ENCODE measurements at places on chromosomes 3 and 15. TPM values are rescaled to one million over a fixed set of nuclear protein-coding genes. Genes with fewer than 3 reads are reported as not detected.

GRCh38 chr15:42800731-42801474, 64.0 kb upstream of the CDAN1 start:
- H3K27me3 ChIP-seq: no peaks in the 10 kb centered on the region
- H3K4me1 ChIP-seq: no peaks in the 10 kb centered on the region
- no peak overlapping the region for H3K4me3 ChIP-seq
- no peak for DNase-seq
- no peaks in the 10 kb centered on the region for H3K36me3 ChIP-seq
- no peak overlapping the region for H3K27ac ChIP-seq

- DNase-seq: no peak
- no peak overlapping the region for H3K27ac ChIP-seq
- no peaks in the 10 kb centered on the region for H3K27me3 ChIP-seq
- H3K4me1 ChIP-seq: no peaks in the 10 kb centered on the region
- no peaks in the 10 kb centered on the region for H3K36me3 ChIP-seq
Observed at GRCh38 chr3:129195731-129196256, 12.1 kb upstream of the CNBP start.

CYP8B1 gene
- total RNA-seq: not detected

DNA sequence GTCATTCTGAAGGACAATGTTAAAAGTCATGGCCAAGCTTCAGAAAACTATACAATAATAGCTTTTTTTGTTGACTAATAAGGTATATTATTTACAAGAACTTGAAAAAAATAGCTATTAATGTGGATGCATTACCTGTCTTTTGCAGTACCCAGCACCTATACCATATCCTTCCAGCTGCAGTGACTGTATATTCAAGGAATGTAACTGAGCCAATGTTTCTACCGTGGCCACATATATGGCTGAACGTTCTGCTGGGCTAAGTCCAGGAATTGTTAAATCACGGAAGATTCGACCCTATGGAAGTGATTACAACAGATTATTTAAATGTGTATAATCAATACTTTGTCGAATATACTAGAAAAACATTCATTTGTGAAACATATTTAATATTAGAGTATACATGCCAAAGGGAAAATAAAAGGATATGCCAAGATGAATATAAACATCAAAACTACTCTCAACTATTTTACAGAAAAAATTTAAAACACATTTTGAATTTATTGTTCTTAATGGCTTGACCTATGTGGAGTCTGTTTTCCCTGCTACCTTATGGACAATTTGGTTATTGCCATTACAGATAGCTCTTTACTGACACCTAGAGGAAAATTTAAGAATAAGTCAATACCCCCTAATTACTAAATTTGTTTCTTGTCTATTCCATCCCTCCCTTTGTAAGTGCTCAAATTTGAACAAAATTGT, 17.6 kb downstream of the ACAD11 start:
- DNase-seq: no peak
- no peak overlapping the region for H3K27ac ChIP-seq
- no peak overlapping the region for H3K4me3 ChIP-seq
- H3K4me1 ChIP-seq: no peaks in the 10 kb centered on the region

DNA sequence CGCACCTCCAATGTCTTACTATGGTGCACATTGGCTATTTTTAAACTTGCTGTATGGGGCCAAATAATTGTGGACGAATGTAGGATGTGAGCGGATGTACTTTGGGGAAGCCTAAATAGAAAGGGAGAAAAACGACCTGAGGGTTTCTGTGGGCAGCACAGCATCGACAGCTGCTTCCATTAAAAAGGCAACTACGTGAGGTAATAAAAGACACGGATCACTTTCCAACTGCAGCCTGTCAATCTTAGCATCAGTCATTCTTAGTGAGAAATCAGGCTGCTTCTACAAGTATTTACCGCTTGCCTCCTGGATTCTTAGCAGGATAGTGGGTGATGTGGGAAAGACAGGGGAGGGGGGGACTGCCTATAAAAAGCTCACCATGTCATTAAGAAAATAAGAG, 186.7 kb upstream of the SLC2A2 start:
- no peak for DNase-seq
- no peaks in the 10 kb centered on the region for H3K36me3 ChIP-seq

DNA sequence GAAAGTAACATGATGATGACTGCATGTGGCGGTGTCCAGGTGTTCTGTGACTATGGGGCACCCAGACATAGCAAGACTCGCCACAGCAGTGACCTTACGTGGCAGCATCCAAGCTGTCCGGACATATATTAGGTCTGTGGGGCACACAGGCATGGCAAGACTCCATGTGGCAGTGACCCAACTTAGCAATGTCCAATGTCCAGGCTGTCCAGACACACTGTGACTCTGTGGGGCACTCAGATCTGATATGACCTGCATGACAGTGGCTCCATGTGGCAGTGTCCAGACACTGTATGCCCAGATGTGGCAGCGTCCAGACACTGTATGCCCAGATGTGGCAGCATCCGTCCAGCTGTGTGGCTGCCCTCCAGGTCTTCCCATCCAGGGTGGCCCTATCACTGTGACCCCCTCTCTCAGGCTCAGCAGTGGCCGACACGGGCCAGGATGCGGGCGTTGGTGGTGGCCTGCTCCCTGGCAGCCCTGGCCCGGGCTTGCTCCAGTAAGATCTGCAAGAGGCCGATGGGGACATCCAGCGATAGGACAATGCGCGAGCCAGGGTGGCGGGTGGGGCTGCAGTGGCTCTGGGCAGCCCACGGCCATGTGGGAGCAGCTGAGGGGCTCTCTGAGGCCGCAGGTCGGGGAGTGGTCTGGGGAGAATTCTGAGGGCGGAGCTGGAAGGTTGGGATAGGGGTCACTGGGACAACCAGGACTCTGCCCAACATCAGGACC, 1.1 kb downstream of the UCN2 start:
- peaks cover 14% of the 10 kb centered on the region for H3K27me3 ChIP-seq
- no peaks in the 10 kb centered on the region for H3K4me1 ChIP-seq
- H3K36me3 ChIP-seq: no peaks in the 10 kb centered on the region
- no peak overlapping the region for H3K4me3 ChIP-seq

Measured in thymus (tissue), 14 donors.